ENCODE measurements at places on chromosomes 5 and 9.

DNA sequence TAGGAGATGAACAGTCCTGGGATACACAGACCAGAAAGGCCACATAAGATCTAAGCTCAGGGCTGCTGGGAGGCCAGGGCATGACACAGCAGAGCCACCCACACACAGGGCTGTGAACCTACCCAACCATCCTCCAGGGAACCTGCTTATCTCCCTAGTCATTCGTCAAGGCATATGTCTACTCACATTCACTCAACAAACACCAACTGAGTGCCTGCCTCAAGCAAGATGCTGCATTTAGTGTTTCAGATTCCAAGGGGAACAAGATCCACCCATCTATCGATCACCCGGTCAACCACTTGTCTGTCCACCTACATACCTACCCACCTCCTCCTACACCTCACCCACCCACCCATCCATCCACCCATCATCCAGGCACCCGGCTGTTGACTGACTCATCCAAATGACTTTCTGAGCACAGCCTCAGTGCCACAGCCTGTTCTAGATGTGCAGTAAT is 1.9 kb downstream of the DPM2 start:
- DNase-seq, result no peak

GRCh38 chr9:127780126-127780885 is 1.8 kb upstream of the SH2D3C start:
- no peak for DNase-seq

GRCh38 chr9:99948896-99949295 is 42.4 kb downstream of the STX17 start:
- peak; percentile 20 for DNase-seq

GRCh38 chr5:72459089-72459661 is 48.0 kb downstream of the ZNF366 start:
- DNase-seq, result no peak

DNA sequence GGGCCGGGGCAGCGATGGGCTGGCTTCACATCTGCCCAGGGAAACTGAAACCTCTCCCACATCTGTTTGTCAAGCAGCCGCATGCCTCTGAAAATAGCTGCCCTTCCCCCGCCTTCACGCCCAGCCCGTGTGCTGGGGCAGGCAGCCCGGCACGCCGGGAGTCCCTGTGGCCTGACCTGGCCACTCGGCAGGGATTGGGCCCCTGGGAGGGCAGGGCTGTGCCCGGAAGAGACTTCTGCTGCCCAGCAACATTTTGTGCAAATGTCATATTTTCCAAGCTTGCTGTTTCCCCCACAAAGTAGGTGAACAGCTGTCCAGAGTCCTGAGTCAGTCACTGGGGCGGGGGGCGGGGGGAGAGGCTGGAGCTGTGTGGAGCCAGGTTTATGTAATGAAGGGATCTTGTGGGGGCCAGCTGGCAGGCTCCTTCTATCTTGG is 8.2 kb downstream of the COL27A1 start:
- no peak for DNase-seq

GRCh38 chr9:357560-357959 is 142.9 kb downstream of the DOCK8 start:
- no peak for DNase-seq

DNA sequence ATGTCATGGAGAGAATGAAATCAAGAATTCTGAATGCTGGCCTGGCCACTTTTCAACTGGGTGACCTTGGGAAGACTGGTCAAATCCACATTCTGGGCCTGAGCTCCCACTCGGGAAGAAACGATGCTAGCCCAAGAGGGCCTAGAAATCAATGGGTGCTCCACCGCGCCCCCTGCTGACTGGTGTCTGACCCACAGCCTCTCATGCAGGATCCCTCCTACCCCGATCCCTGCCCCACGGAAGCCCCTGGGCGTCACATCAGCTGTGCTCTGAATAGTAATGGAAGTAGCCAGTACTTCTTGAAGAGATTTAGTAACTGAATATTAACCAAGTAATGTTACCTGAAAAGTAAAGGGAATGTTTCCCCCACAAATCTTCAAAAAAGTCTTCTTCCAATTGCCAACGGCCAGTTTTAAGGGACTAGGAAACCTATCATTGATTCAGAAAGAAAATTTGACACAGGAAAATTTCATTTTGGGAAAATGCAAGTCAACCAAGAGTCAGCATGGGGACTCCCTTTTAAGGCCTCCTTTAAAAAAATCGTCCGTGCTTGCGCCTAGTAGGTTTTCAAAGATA is 43.9 kb downstream of the CRB2 start:
- DNase-seq, result peak; percentile 38

- DNase-seq, result no peak
Measured at GRCh38 chr5:128491291-128491690, 46.8 kb downstream of the FBN2 start.

- no peak for DNase-seq
Measured at GRCh38 chr9:4119778-4120554, 179.9 kb downstream of the GLIS3 start.

DNA sequence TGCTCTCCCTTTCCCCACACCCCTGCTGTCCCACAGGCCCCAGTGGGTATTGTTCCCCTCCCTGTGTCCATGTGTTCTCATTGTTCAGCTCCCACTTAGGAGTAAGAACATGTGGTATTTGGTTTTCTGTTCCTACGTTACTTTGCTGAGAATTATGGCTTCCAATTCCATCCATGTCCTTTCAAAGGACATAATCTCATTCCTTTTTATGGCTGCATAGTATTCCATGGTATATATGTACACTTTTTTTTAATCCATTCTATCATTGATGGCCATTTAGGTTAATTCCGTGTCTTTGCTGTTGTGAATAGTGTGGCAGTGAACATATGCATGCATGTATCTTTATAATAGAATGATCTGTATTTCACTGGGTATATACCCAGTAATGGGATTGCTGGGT is 25.6 kb downstream of the FER start:
- DNase-seq, result no peak

DNA sequence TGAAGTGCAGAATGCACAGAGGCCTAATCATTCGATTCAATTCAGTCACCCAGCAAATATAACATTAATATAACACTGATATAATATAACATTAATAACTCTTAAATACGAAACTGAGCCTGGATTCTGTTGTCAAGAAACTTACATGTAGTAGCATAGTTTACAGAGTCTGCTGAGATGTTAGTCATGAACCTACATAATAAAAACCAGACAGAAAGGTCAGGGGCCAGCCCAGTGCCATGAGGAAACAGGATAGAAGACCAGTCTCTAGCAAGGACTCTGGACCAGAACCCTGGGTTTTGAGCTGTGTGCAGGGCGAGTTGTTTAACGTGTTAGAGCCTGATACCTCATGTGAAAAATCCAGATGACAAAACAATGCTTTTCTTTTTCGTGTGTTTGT is 234.7 kb downstream of the NR2F1-AS1 start:
- no peak for DNase-seq

GRCh38 chr9:20651939-20652338 is 29.6 kb upstream of the MLLT3 start:
- no peak for DNase-seq

- no peak for DNase-seq
Measured at GRCh38 chr5:65055938-65056337, 287.2 kb downstream of the CWC27 start.

- DNase-seq, result no peak
Measured at GRCh38 chr5:168073991-168074800, 217.2 kb upstream of the WWC1 start.

GRCh38 chr9:69004836-69005235 is 9.1 kb downstream of the PRKACG start:
- DNase-seq, result no peak

GRCh38 chr5:83473346-83474160 is 2.0 kb downstream of the VCAN start:
- peak; percentile 74 for DNase-seq

- no peak for DNase-seq
Measured at GRCh38 chr5:132470596-132470995, 20.0 kb downstream of the IRF1 start.

DNA sequence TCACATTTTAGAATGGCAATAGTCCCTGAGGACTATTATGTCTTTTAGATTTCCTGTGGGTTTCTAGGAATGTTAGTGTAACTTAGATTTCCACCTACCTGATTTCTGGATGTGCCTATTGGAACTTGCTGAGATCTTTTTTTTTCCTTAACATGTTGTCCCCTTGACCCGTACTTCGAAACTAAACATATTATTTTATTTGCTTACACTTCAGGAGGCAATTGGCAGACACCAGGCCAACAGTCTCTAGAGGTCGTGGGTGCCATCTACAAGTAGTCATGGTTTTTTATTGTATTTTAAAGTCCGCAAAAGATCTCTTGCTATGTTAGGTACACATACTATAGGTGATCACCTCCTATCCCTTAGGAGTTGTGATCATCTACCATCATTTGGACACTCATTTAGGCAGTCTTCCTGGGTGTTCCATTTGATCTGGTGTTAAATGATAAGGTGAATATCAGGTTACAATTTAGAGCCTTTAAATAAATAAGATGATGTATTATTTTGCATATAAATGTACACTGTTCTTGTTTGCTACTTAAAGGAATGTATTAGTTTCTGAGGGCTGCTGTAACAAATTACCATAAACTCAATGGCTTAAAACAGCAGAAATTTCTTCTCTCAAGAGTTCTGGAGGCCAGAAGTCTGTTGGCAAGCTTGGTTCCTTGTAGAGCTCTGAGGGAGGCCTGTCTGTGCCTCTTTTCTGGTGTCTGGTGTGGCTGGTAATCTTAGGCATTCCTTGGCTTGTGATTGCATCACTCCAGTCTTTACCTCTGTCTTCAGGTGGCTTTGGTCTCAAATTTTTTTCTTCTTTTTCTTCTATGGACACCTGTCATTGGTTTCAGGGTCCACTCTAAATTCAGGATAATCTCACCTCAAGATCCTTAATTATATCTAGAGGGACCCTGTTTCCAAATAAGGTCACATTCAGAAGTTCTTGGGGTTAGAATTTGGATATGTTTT is 64.8 kb downstream of the ZCCHC7 start:
- no peak for DNase-seq

GRCh38 chr9:108178318-108178717 is 677.5 kb downstream of the ACTL7B start:
- DNase-seq, result no peak

DNA sequence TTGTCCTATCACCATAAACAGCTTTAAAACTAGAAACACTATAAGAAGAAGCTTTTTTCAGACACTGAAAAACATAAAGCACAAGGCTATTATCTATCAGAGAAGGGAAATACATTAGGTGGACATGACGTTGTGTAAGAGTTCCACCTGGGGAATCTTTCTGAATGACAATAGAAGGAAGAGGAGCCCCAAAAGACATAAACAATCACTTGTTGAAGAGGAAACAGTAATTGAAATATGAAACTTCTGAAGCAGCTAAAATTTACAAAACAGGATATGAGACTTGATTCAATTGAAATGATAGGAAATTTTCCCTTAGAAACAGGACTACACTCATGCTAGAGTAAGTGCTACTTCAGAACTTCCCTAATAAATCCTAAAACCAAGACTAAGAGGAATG is 933.6 kb downstream of the EFNA5 start:
- DNase-seq, result no peak

GRCh38 chr9:38682713-38683112 is 37.2 kb downstream of the FAM240B start:
- DNase-seq, result no peak

GRCh38 chr5:58406394-58406793 is 53.5 kb downstream of the PLK2 start:
- DNase-seq, result no peak

DNA sequence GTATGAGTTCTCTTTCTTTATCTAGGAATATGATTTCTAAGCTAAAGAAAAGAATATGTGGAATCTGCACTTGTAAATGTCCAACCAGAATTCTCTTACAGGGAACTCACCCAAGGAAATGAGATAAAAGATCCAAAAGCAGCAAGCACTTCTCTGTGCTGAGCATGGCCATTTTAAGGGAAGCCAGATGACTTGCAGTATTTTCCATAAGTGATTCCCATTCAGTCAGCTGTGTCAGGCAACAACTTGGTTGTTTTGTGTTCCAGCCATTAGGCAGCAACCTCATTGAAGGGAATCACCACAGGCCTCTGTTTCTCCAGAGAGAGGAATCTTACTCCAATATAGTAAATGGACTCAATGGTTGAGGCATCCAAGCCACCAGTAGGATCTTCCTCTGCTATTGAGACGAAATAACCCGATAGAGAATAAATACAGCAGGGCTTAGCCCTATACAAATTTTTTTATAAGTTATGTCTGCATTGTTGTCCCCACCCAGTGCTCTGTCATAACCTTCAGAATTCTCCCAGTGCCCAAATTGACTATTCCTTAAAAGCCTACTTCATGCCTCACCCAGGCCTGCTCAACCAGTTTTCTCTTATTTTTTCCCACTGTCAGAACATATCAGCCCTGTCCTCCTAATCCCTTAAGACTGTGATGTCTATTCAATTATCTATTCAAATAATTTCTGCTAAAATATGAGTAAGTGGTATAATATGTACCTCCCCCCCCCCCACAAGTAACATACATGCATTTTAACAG is 236.6 kb downstream of the PJA2 start:
- no peak for DNase-seq

DNA sequence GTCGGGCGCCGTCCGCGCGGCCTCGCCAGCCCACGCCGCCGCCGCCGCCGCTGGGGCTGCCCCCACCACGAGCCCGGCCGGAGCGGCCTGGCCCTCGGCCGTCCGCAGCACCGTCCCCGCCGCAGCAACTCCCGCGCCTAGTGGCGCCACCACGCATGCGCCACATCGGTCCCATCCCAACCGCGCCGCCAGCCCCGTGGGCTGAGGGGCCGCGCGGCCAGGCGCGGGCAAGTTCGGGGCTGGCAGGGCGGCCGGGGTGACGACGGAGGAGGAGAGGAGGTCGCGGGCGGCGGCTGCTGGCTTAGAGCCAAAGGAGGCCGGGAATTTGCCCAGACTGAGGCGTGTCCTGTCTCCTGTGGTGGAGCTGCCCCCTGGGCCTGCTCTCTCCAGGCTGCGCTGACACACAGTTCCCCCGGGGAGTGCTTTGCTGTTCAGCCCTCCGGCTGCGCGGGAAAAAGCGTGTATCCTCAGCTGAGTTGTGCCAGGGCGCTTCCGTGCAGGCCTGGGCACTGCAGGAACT is at the start of gene TUSC1:
Gene TUSC1 (minus strand): TSS at position 298 of the 520 bp plus-strand sequence. CDS start 132 bp downstream, at position 166.
- peak; percentile 88 for DNase-seq

DNA sequence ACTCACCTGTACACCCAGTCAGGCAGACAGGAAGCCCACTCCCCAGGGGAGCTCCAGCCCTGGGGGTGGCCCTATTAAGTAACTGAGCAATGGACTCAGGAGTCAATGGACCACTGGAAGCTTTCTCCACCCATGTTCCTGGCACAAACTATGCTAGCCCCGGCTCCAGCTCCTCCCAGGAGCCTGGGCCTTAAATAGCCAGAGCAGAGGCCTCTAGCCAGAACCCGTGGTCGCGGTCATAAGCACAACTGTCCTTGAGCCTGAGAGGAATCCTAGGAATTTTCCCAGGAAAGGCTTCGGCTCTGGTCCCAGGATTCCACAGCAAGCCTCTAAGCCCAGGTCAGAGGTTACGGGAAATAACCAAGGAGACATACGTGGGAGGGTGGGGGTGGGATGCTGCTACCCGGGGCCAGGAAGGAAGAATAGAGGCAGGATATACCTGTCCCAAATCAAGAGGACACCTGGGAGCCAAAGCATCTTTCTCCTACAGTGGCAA is 5.5 kb downstream of the SEPTIN8 start:
- DNase-seq, result no peak

DNA sequence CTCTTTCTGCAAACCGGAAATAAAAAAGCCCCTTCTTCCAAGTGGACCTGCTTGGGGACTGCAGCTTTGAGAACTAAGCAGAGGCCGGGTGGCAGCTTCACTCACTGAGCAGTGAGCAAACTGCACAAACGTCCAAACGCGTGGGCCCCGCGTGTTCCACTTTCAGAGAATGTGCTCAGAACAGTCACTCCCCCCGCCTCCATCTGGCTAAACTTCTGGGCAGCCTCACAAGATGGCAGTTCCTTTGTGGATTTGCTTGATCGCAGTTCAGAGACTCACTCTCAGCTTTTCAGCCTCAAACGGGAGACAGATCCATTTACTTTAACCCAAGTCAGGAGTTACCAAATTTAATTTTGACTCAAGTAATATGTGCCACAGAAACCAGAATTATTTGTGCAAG is 216.6 kb downstream of the TLE1 start:
- DNase-seq, result no peak
